ENCODE measurements at places on chromosomes 1 and 21.

DNA sequence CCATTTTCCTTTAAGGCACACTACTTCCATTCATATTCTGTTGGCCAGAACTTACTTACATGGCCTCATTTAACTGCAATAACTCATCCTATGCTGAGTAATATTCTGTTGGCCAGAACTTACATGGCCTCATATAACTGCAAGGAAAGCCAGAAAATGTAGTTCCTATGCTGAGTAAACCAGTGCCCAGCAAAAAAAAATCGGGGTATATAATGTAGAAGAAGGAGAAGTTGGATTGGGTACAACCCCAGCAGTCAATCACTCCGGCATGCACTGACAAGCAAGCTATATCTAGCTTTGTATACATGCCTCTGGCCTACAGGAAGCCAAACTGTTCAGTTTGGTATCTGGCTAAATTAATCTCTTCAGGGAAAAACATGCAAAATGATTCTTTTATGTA lies 39.4 kb upstream of the PPIH start:
- no peak for DNase-seq

DNA sequence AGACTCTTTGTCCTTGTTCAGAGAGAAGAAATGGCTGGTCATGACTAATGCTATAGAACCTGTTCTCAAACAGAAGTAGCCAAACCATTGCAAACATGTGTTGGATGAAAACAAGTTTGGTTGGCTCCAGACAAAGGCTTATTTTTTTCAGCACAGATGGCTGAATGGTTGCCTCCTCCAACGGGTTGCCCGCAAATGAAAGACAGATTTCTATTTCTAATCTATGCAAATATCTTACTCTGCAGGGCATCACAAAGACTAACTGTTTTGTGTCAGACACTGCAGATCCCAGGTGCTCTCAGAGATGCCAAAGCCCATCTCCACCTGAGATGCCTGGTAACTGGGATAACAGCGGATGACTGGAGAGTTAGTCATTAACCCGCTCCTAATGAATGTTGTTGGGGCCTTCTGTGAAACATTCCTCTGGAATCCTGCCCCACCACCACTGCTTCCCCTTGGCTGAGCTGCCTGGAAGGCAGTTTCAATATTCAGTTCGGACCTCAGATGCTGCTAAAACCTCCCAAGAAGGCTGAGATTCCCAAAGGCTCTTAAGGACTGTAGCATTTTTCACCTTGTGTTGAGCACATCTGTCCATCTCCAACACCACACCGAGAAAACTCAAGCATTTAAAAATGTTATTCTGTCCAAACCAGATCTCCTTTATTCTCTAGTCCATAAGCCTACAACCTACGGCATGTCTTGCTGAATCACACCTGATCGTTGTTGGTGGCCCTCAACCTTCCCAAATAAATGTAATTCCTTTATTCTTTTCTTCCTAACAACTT lies 104.4 kb downstream of the PTPN14 start:
- DNase-seq, result no peak

GRCh38 chr1:26404641-26405040 lies 6.0 kb upstream of the LIN28A start:
- DNase-seq, result no peak

DNA sequence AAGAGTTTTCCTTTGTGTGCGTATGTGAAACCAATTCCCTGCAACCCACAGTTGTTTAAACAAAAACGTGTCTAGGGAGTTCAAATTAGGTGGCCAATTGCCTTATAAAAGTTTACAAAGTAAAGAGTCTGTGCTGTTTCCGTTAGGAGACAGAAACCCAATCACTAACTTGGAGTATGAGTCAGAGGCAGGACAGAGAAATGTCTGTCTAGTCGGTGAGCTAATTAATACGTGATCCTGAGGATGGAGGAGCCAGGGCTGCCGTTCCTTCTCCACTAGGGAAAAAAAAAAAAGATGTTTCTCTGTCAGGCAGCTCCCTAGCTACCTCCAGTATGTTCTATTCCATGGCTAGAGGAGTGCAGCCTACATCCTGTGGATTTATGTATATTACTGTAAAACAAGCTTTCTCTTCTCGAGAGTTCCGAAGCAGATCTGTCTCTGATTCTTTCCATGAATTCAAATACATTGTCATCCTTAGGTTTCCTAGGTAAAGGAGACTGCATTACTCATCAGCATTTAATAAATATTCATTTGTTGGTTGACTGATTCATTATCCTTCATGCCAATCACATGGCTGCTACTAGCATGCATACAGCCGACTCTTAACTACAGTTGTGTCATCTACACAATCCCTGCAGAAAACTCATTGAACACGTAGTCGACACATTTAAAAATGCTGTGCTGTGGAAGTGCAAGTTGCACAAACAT lies 430.6 kb downstream of the KIF26B start:
- no peak for DNase-seq

DNA sequence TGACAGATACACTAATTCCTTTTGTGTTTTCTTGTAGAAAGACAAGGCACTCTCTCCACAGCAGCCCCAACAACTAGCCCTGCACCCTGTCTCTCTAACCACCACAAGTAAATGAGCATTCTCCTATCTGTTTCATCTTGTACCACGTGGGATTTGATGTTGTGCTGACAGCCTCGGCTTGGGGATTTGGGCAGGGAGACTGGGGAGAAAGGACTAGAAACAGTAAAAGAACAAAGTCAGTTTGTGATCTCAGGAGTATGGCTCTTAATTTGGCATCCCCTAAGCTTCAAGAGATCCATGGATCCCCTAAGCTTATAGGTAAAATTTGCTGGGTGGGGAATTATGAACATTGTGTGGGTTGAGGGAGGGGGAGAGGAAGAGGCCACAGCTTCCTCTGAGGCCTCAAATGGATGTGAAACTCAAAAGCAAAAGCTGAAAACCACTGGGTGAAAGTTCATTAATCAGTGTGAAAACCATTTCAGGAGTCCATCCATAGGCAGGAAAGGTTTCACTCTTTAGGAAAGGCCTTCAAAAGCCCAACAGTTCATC lies 3.1 kb downstream of the C1orf162 start:
- no peak for DNase-seq

DNA sequence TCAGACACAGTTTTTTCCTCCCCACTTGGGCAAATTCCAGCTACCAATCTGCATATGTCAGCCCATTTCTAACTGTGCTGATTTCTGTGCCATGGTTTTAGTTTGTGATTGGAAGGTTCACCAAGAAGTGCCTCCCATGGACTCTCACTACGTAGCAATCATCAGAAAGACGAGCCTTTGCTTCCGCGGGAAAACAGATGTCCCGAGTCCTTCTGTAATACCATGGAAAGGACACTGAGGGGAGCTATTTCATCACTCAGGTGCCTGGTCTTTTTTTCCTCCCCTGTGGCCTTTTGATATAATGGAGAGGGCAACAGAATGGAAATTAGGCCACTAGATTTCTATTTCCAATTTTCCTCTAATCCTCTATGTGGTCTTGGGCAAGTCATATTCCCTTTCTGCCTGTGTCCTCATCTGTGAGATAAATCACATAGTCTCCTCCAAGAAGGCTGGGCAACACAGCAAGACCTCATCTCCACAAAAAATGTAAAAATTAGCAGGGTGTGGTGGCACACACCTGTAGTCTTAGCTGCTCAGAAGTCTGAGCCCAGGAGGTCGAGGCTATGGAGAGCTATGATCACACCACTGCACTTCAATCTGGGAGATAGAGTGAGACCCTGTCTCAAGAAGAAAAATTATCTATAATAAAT lies 24.8 kb downstream of the LEMD1 start:
- DNase-seq, result no peak

- no peak for DNase-seq
Measured at GRCh38 chr1:25651036-25651640, 34.5 kb downstream of the MAN1C1 start.

GRCh38 chr1:54610048-54610447 lies 13.3 kb downstream of the FAM151A start:
- no peak for DNase-seq

GRCh38 chr1:199693724-199694123 lies 333.8 kb upstream of the NR5A2 start:
- DNase-seq, result no peak

GRCh38 chr1:223114871-223115270 lies 28.2 kb downstream of the TLR5 start:
- DNase-seq, result no peak

GRCh38 chr1:45762291-45762690 lies 11.8 kb upstream of the IPP start:
- no peak for DNase-seq

DNA sequence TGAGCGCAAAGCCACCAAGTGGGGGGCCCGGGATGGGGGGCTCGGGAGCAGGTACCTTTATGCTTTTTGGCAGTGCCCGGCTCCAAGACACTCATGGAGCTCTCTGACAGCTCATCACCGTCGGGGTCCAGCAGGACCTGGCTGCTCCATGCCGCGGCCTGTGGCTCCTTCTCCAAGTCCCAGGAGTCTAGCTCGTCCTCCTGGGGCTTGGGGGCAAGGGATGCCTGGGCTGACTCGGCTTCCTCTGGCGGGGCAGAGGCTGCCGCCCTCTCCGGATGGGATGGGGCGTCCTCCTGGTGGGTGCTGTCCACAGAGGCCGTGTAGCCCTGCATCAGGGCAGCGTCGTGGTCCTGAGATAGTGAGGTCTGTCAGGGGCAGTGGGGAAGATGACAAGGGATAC lies 19.9 kb upstream of the PRDM15 start:
- DNase-seq, result no peak

DNA sequence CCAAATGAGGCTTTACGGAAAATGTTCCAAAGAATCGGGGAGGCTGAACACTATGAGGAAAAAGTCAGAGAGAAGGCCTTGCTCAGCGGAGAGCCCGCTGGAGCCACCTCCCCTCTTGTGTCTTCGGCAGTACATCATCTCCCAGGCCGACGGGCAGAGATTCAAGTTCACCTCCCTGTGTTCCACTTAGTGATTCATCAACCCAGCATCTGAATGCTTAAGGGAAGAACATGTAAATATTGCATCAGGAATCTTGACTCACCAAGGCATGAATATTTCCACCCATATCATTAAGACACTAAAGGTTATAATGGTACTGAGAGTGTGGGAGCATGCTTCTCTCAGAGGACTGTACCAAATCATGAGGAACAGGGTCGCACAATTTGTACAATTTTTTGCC lies 172.5 kb downstream of the ST6GALNAC5 start:
- DNase-seq, result no peak

DNA sequence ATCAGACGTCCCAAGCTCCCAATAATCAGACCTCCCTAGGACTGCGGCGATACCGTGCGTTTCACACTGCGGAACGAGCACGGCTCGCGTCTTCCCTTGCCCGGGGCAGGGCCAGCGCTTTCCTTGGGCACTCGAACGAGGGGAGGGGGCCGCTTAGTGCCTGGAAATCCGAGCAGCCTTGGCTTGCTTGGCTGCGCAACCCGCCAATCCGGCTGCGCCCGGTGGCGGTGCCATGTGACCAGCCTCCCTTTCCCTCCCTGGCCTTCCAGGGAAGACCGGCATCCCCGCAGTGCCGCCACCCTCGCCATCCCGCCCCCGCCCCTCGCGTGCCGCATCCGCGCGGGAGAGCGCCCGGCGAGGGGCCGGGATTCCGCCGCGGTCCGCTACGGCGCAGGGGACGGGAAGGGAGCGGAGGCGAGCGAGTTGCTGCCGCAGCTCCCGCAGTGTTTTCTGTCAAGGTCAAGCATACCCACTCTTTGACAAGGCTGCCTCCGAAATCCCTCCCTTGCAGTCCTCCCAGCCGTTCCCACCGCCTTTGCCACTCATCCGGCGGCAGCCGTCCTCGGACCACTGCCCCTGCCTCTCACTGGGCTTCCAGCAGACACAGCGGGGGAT lies 8.3 kb upstream of the RNF19B start:
- DNase-seq, result no peak

GRCh38 chr1:112712191-112712590 lies 2.9 kb downstream of the PPM1J start:
- no peak for DNase-seq

- DNase-seq, result no peak
Measured at GRCh38 chr1:81032374-81032773, 768.4 kb upstream of the ADGRL2 start.

DNA sequence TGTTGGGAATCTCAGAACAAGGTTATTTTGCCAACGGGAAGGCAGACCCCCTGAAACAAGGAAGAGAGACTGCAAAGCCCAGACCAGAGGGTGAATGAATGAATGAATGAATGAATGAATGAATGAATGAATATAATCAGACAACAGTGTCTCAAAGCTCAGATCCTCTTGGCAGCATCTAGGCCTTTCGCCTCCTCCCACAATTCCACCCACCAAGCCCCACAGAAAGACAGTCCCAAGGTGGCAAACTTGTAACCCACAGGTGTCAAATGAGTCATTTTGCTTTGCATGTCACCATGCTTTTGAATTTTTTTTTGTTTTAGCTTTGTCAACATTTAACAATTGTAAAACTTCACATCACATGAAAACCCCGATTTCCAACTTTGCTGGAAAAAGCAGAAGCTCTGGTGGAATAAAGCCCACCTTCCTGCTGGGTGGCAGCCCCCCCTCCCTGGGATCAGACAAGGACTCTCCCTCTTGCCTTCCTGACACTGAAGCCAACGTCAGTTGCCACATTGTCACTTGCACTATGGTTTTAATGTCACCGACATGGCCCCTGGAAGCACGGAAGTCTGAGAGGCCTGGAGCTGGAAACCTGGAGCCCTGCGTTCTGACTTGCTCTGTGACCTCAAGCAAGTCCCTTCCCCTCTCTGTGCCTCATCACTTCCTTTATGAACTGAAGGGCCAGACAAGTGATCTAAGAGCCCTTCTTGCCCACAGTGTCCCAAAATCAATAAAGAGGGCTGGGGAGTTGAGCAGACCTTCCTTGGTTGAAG lies 134.6 kb upstream of the RUNX3 start:
- DNase-seq, result no peak

- DNase-seq, result no peak
Measured at GRCh38 chr1:6653436-6654290, 29.0 kb downstream of the THAP3 start.

DNA sequence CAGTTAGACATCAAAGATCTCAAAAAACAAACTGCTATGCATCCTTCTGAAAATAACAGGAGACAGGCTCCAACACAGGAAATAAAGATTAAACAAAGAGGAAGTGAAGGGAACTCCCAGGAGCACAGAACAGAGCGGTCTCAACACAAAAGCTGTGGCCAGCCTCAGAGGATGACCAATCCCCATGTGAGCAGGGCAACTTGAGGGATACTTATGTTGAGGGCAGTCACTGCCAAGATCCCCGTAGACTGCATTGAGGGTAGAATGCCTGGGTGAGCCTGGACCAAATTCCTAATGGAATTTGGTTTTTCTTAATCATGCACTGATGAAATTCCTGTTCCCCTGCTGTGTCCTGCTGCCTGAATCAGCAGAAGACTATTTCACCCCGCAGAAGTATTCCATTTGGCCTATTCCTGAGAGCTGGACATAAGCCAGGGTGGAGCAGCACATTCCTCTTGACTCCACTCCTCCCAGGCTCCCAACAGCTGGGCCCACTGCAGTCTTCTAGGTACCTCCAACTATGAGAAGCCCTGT lies 49.0 kb downstream of the JAK1 start:
- no peak for DNase-seq

- no peak for DNase-seq
Measured at GRCh38 chr1:240474133-240474614, 137.8 kb downstream of the GREM2 start.

GRCh38 chr1:173426057-173426456 lies 51.1 kb upstream of the PRDX6 start:
- no peak for DNase-seq

GRCh38 chr1:99728494-99729235 lies 37.8 kb downstream of the FRRS1 start:
- no peak for DNase-seq
